Fibroblast of villous mesenchyme (primary cell): ENCODE measurements at places on chromosomes 5 and 9.
A peak's percentile ranks its signal among the peaks of the same experiment; 100 is the strongest.

- no peak for DNase-seq
Measured at GRCh38 chr5:130912088-130912487, 253.0 kb downstream of the HINT1 start.

GRCh38 chr9:108889649-108890067 is 27.6 kb downstream of the ACTL7A start:
- peak; percentile 27 for DNase-seq

GRCh38 chr5:178074266-178074952 is 38.9 kb upstream of the N4BP3 start:
- no peak for DNase-seq

GRCh38 chr5:95022967-95023695 is 261.8 kb downstream of the MCTP1 start:
- peak; percentile 12 for DNase-seq

- DNase-seq, result peak; percentile 92
Measured at GRCh38 chr5:16736158-16736995, 119.6 kb upstream of the RETREG1 start.

DNA sequence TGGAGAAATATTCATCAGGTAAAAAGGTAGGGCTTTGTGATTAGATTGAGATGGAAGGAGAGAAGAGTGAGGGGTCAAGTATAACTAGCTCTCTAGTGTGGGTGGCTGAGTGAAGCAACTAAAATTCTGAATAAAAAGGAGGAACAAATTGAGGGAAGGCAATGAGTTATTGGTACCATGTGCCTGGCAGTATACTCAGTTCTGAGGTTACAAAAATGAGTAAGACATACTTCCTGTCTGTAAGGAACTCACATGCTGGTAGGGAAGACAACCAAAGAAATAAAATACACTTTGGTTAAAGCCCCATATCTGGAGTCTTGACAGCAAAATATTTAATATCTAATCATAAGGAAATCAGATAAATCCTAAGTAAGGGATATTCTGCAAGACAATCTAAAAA is 476.8 kb upstream of the C9orf72 start:
- DNase-seq, result no peak

DNA sequence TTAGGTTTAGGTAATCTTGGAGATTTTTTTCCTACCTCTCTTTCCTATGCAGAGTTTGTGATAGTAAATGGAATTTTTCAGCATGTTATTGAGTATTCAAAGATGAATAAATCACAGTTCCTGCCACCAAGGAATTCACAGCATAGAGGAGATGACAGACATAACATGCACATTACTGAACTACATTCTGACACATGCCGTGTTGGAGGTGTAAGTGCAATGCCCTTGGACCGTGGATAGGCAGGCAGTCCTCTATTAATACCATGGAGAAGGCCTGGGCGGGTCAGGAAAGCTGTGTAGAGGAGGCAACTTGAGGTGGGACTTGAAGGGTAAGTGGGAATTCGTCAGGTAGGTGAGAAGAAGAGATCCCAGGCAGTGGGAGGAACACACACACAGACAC is 43.9 kb downstream of the MCCC2 start:
- DNase-seq, result no peak

DNA sequence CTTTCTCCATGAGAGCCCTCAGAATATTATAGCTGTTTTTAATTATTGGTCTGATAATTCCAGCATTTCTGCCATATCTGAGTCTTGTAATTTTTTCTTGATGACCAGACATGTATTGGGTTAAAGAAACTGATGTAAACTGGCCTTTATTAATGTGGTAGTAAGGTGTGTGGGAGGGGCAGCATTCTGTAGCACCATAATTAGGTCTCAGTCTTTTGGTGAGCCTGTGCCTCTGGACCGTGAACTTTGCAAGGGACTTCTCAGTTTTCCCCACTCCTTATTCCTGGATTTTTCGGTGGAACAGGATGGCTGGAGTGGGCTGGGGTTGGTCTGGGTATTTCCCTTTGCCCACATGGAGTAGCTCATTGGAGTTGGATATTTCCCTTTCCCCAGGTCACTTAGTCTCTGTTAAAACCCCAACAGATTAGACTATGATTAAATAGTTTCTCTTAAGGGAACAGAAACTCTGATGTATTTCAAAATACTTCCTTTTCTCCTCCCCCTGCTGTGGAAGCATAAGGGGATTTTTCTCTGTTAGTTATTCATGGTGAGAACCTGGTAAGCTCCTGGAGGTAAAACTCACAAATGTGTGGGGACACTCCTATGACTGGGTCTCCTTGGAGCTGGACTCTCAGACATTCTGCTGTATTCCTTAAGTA is 52.4 kb downstream of the FSD1L start:
- DNase-seq, result no peak

DNA sequence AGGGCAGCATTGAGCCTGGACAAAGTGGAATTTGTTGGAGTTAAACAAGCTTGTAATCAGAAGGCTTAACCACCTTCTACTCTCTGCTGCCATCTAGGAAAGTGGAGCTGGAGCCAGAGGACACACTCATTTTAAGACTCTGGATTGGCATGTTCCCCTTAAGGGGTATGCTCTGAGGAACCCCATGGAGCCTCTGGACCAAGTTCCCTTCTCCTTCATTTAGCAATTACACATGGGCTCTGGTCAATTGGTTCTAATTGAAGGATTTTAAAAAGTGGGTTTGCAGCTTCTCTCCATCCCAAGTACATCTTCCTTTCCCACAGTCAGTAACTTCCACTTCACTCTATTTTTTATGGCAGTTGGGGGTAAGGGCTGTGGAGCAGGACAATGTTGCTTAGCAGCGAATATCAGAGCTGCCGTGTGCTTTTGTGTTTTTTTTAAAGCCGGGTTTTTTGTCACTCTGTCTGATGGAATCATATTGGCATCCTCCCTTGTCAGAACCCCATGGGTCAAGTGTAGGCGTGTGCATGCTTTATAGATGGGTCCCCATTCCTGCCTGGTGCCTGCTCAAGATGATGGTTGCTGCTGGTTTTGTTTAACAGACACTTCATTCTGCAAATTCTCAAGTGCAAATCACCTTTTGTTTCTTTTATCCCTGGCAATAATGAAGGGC is 330.7 kb upstream of the ADAMTSL1 start:
- peak; percentile 6 for DNase-seq

- DNase-seq, result no peak
Measured at GRCh38 chr9:13447843-13448422, 168.4 kb upstream of the MPDZ start.

DNA sequence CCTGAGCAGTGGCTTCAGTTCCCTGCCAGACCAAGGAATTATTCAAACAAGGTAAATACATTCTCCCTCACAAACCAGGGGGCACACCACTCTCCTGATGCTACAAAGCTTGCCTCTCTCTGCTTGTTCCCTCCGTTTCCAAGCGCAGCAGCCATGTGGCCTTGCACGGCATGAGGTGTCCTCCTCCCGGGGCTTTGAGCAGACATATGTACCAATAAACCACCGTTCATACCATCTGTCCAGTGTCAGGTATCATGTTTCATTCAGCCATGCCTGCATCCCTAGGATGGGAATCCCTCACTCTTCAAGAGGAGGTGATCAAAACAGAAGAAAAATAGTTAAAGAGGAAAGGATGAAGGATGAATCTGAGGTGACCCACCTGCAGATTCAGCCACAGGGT is 282.7 kb downstream of the ENC1 start:
- no peak for DNase-seq

DNA sequence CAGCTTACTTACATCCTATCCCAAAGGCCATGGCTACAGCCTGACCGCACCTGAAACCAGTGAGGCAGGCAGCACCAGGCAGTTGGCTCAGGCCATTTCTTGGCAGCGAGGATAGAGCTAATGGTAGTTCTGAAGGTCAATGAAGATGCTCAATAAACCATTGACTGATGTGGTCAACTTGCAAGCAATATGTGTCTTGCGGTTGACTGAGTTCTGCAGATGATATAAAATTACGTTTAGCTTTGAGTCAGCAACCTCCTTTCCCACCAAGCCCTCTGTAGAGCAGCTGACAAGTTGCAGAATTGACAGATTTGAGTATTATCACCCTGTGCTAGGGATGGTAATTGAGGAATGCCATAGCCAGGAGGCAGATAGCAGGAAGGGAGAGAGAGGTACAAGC is 189.0 kb upstream of the PUM3 start:
- no peak for DNase-seq

DNA sequence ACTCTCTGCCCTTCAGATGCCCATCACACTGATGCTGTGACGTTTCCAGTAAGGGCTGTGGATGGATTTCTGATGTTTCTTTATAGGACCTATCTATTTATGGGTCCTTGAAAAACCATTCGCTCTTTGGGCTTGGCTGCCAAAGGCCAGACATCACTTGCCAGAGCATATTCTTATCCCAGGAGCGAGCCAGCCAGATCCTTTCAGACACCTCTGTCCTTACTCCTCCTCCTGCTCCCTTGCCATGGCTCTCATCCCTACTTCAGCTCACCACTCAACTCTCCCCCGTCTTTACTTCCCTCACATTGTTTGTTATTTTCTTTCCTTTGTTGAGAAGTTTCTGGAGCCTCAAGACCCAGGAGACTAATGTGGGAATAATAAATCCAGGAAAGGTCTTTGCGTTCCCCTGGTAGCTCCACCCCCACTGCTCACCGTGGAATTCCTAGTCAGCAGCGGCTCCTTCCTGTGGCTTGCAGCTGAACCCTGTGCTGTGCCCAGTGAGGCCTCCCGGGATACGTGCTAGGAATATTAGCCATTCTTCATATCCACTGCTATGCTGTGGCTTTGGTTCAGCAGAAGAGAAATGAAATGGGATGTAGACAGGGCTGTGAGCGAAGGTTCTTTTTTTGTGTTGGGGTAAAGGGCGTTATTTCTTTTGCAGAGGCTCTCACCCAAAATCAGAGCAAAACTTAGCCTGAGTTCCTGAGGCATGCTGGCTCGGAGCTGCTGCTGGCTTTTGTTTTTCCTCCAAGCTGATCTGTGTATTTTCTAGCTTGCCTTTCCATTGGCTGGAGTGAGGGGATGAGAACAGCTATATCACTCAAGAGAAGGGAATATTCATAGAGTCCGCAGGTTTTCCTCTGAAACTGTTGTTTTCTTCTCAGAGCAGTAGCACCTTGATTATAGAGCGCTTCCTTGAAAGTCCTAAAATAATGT is 171.1 kb downstream of the SAXO1 start:
- DNase-seq, result peak; percentile 12

GRCh38 chr5:178883815-178884430 is 11.8 kb upstream of the ZFP2 start:
- DNase-seq, result no peak

DNA sequence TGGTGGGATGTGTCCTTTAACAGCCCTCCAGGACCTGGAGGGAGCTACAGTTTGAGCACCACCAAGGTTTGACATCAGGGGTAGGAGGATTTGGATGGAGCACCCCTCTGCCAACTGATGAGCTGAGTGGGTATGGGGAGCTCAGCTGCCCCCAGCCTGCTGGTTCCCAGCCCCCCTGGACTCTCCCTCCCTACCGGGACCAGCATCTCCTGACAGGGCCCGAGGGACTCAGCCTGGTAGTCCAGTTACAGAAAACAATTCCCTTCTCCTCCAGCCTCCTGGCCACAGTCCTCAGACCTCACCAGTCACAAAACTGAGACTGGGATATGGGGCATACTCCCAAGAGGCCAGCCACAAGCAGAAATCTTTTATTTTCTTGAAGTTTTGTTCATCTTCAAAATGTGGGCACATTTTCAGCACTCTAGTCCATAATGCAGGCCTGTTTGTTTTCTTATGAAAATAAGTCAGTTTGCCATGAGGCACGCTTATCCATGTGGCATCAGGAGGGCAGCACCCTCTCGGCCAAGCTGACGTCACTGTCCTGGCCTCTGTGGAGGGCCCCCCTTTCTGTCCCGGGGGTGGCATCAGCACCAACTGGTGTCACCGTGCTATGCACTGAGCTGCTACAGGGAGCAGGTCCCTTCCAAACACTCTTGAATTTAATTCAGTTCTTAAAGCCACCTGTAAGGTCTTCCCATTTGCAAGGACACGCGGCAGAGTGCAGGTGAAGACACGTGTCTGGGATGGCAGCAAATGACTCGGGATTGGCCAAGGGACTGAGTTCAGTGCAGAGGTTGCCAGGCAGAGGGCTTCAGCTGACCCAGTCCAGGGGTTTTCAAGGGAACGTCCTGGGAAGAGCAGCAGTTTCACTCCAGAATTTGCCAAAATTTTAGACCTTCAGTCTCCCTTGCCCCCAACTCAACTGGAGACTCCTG is 187.6 kb downstream of the GADD45G start:
- DNase-seq, result no peak

DNA sequence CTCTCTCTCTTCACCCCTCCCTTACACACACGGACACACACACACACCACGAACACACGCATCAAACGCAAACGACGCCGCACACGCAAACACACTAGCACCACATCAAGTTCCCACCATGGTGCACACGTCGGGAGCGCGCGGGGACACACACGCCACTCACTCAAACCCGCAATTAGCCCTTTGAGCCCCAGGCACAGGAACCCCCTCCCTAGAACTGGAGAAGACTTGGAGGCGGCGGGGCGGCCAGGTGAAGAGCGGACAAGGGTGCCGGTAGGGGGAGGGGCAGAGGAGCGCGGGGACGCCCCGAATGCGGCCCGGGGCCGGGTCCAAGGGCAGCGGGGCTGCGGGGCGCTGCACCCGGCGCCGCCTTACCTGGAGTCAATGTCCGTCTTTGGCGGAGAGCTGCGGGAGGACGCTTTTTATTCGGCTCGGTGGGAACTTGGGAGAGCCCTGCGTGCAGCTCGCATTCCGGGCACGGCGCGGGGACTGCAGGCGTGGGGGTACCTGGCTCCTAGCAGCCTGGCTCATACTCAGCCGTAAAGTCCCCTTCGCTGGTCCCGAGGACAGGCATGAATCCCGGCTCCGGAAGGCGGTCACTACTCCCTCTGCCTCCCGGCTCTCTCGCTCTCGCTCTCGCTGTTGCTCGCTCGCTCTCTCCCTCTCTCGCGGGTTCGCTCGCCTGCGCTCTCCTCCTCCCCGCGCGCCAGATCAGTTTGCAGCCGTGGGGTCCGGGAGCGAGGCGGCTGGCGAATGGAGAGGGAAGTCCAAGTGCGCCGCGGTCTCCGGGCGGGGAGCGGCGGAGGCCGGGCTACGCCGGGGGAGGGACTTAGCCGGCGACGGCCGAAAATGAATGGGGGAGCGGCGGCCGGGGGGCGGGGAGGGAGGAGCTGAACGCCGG is at the start of gene BRINP1:
BRINP1 (minus strand) TSS at position 755 of the 901 bp plus-strand sequence. CDS start 56,080 bp downstream, outside the sequence.
- peak; percentile 6 for DNase-seq

- peak; percentile 46 for DNase-seq
Measured at GRCh38 chr5:132776131-132776937, 705 bp downstream of the SEPTIN8 start.

- no peak for DNase-seq
Measured at GRCh38 chr9:114389612-114390368, 2.0 kb upstream of the AKNA start.
